ENCODE measurements at places on chromosomes 7 and 10.

DNA sequence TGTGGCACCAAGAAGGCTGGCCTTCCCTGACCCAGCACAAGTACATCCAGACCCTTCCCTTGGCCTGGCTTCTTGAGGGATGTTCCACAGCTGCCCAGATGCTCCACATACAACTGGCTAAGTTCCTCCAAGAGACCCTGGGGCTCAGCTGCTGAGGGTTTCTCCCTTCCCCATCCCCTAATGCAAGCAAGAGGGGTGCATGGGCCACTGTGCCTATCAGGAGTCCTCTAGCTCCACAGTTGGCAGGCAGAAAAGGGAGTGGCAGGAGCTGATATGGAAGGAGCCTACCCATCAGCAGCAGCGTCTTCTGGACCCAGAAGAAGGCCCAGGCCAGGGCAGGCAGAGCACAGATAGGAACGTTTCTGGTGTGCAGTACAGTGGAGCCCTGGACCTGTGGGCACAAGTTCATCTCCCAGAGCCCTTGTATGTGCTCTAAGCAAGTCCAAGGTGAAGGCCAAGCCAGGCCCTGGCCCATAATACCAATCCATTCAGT lies 26.2 kb downstream of the VSIR start:
- no peak for DNase-seq

DNA sequence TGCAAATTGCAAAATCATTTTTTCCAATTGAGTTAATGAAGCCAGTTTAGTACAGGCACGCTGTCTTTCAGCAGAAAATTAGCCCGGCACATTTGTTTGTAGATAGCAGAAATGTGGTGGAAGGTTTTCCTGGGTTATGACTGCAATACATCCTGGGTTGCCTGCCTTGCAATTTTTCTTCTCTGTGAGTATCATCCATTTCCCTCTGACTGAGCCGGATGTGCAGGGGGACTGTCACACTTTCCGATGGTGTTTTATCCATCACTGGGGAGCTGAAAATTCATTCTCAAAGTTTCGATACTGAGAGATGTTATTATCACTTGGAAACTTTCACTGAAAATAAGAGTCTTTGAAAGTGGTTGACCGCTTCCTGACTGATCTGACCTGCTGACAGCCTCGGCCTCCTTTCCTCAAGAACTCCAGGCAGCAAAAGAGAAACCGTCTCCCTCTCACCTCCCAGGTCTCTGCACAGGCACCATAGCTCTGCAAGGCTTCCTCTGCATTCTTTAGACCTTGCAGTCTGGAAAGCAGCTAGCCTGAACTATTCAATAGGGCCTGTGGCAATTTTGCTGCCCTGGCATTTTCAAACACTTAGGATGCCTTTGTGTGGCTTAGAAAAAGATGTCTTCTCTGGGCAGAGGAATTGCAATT lies 320.8 kb upstream of the NRP1 start:
- DNase-seq: no peak

- no peak for DNase-seq
Measured at GRCh38 chr7:111844904-111845671, 282.8 kb upstream of the IMMP2L start.

- DNase-seq: no peak
Measured at GRCh38 chr7:95684037-95684436, 87.7 kb upstream of the PDK4 start.

- no peak for DNase-seq
Measured at GRCh38 chr10:70584909-70585544, 17.5 kb downstream of the PRF1 start.

- peak; percentile 60 for DNase-seq
Measured at GRCh38 chr10:88553116-88553752, 29.9 kb downstream of the RNLS start.

- DNase-seq: peak; percentile 78
Measured at GRCh38 chr7:101815826-101816594, 1.4 kb upstream of the CUX1 start.

DNA sequence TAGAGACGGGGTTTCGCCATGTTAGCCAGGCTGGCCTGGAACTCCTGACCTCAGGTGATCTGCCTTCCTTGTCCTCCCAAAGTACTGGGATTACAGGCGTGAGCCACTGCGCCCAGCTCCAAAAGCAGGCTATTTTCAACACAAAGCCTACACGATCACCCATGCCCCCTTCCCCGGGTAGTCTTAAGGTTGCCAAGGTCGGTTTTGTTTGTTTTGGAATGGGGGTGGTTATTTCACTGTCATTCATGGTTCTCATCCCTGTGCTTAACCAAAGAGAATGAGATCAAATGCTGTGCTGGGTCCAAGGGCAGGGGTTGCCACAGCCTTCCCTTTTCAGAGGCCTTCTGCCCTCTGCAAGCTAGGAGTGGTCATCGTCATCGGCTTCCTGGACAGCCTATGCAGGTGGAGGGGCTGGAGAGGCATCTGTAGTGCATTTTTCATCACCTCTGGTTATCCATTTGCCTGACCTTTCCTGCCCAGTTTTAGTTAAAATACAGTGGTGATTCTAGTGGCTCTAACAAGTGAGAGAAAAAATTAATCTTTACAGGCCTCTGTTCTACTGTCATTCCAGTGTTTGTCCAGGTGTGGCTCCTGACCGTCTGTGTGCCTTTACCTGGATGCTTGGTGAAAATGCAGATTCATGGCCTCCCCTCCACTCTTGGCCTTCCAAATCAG lies 11.4 kb downstream of the BLVRA start:
- no peak for DNase-seq

- DNase-seq: no peak
Measured at GRCh38 chr10:97736403-97736901, 476 bp upstream of the ZFYVE27 start.

- DNase-seq: no peak
Measured at GRCh38 chr10:42637648-42638054, 719 bp downstream of the ZNF33B start.

DNA sequence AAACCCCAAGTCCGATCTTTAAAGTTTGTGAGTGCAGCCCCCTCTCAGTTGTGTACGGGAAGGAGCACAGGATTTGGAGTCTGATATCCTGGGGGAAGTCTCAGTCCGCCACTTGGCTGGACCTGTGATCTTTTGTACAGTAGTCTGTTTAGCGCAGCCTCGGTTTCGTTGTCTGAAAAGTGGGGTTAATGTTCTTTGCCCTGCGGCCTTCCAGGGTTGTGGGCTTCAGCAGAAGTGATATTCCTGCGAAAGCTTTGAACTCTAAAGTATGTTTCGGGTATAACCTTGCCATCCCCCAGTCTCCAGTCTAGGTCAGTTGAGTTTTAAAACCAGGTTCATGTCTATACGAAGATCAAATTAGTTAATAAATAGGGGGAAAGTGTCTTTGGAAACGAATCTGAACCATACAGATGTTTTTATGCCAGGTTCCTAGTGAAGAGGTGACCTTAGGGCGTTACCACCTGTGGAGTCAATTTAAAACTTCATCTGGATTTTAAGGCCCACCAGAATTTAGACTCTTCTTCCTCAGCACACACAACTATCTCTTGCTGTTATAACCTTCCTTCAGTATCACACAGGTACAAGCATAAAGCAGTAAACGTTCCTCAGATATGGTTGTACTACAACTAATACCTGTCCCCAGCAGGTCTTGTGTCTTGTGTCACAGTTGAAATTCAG lies 904 bp downstream of the R3HCC1L start:
- DNase-seq: no peak

- DNase-seq: no peak
Measured at GRCh38 chr7:36284456-36285090, 105.1 kb upstream of the ANLN start.

DNA sequence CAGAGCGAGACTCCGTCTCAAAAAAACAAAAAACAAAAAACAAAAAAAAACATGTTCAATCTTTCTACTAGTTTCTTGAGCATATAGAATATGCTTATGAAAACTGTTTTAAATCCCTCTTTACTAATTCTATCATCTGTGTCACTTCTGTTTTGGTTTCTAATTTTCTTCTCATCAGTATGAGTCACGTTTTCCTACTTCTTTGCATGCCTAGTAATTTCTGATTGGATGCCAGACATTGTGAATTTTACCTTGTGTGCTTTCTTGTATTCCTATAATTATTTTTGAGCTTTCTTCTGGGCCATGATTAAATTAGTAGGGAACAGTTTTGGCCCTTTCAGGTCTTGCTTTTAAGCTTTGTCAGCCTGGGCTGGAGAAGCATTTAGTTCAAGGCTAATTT lies 9.9 kb downstream of the MICU1 start:
- no peak for DNase-seq

GRCh38 chr10:34757933-34758332 lies 57.2 kb downstream of the PARD3 start:
- DNase-seq: no peak

- DNase-seq: no peak
Measured at GRCh38 chr10:117477961-117478670, 64.4 kb upstream of the EMX2 start.

DNA sequence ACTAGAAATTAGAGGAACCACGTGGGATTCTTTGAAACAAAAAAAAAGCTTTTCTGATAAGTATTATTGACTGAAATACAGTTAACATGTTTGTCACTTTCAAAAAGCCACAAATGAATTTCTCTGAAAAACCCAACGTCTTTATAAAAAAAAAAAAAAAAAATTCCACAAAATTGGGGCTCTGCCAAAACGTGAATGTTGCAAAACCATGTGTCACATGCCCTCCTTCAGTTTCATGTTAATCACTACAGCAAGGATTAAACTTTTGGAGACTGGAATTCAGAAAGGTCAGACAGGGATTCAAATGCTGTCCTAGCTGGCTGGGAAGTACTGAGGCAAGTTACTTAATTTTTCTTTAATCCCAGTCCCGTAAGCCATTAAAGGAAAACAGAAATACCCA lies 278.0 kb upstream of the KLF14 start:
- peak; percentile 66 for DNase-seq

DNA sequence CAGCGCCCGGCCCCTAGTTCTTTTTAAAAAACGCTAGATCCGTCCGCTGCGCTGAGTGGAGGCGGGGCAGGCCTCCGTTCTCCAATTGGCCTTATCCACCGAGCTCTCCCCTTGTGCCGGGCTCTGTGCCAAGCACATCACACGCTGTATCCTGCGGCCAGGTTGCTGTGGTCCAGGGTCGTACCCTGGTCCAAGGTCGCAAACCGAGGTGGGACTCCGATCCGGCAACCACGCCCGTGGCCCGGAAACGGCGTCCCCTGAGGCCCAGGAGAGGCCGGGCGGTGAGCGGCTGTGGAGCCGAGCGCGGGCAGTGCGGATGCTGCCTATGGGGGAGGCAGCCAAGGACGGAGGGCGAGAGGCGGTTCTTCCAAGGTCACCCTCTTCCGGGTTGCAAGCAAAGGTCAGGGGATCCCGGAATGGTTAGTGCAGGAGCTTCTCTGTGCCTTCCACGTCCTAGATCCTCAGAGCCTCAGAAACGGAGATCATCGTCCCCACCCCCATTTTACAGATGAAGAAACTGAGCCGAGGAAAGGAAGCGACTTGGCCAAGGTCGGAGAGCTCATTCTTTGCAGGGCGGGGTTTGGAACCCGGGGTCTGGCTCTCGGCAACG lies 72.4 kb upstream of the LRRC4 start:
- no peak for DNase-seq

DNA sequence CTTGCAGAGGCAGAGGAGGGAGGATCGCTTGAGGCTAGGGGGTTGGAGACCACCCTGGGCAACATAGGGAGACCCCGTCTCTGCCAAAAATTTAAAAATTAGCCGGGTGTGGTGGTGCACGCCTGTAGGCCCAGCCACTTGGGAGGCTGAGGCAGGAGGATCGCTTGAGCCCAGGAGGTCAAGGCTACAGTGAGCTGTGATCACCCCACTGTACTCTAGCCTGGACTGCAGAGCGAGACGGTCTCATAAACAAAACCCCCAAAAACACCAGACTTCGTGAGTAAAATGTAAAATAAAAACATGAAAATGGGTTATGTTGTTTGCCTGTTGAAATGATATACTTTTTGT lies 699 bp downstream of the LHPP start:
- DNase-seq: no peak

DNA sequence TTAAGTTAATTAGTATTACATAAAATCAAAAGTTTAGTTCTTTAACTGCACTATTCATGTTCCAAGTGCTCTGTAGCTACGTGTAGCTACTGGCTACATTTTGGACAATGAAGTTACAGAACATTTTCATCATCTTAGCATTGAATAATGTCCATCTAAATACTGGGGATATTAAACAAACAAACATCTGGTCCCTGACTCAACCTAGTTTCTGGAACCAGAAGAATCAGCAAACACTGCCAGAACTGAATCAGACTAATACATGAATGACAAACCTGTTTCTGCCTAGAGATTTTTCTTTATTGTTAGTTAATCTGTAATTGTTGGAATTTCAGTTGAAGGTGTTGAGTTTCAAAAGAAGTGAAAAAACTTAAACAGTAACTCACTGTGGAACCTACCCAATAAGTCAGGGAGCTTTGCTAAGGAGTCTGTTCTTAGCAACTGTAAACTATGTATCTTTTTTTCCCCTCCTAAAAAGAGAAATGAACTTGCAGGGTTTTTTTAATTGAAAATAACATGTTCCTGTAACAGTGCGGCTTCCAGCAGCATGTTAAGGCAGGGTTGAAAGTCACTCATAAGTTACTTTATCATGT lies 58.3 kb downstream of the CDK13 start:
- DNase-seq: no peak

GRCh38 chr10:110487411-110488331 lies 10.0 kb upstream of the DUSP5 start:
- no peak for DNase-seq

- DNase-seq: peak; percentile 74
Measured at GRCh38 chr7:139043823-139044812, 8.3 kb upstream of the ZC3HAV1L start.

DNA sequence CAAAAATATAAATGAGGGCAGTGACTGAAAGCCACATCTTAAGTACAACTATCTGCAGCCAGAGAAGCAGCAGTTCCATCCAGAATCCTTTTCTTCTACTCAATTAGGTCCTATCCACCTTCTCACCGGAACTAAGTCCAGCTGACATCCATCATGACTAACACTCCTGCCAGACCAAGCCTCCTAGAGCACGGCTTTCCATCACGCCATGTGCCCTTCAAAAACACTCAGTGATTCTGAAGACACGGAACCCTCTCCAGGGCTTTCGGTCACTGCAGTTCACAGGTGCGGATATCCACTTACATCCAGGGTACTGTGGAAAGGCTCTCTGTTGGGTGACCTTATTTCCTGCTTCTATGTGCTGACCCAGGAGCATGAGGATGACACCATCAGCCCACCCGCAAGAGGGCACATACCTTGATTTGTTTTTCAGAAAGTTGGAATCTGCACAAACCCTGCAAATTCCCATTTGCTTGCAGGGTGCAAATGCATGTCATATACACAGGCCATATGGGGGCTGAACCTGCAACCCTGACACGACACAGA lies 64.3 kb downstream of the FAM171A1 start:
- no peak for DNase-seq

All from CD4-positive, alpha-beta T cell treated with Interleukin-12 subunit alpha and Interleukin-12 subunit beta, for 1 hour (primary cell).